ENCODE measurements at places on chromosomes 5 and 9.

GRCh38 chr5:173792781-173793547, 95.2 kb upstream of the CPEB4 start:
- DNase-seq = no peak

- DNase-seq = no peak
These were observed 170.6 kb downstream of the SEMA6A start for GRCh38 chr5:116404016-116404415.

DNA sequence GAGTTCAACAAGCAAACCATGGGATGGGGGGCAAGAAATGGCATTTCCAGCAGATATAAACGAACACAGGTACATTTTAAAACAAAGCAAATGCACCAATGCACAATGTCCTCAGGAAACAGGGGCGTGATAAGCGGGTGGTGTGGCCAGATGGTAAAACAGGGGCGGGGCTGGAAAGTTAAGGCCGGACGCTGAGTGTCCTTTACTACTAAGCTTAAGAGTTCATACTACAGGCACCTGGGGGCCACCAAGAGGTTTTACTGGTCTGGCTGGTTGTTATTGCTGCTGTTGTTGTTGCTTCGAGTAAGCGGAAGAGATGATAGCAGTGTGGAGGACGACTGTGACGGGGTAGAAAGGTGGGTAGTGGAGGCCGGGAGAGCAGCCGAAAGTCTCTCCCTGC, 99.8 kb downstream of the ATPSCKMT start:
- DNase-seq = no peak

DNA sequence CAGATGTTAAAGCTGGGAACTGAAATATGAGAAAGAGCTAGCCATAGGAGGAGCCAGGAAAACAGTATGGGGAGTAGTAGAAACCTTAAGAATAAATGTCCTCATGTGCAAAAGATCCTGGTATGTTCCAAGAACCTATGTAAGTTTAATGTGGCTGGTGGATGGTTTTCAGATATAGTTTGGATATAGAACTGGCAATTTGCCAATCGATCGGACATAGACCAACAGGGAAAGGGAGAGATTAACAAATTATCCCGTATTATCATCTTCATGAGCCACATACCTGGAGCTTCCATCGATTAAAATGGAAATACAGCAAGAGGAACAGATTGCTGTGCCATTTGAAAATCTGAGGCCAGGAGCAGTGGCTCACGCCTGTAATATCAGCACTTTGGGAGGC, 388.7 kb downstream of the PRELID2 start:
- no peak for DNase-seq

DNA sequence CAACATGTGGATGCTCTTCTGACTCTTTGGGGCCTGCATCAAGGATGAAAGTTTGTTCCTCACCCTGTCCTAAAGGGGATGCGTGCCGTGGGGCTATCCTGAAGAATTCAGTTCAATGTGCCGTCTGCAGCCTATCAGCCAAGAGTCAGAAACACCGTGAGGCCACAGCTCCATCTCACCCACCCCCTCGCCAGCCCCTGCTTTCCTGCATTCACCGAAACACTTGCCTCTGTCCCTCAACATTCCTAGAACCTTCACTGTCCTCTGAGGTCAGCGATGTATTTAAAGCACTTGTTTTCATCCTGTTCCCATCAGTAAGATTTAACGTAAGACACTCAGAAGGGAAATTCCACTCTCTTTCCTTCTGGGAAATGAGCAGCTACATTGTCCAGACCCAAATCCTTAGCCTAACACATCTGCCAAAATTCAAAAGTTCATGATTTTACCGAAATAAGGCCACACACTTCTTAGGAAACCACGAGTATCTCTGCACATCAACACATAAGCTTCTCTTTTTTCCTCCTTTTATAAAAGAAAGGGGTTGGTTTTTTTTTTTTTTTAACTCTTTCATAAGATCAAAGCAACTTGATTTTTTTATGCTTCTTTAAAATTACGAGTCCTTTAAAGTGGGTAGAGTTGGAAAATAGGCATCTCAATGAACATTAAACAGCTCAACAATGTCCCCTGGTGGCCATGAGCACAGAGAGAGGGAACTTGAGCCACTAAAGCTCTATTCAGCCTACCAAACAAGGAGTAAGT, 100.7 kb downstream of the SUSD1 start:
- peak; percentile 75 for DNase-seq

- peak; percentile 97 for DNase-seq
These were observed 60.9 kb downstream of the CXXC5 start for GRCh38 chr5:139708877-139709581.

GRCh38 chr5:96256795-96257470, 176.1 kb downstream of the PCSK1 start:
- DNase-seq = no peak

- DNase-seq = no peak
These were observed 13.1 kb downstream of the UHRF2 start for GRCh38 chr9:6426117-6426516.

- DNase-seq = no peak
These were observed 136.5 kb upstream of the MAST4 start for GRCh38 chr5:66459728-66460127.

DNA sequence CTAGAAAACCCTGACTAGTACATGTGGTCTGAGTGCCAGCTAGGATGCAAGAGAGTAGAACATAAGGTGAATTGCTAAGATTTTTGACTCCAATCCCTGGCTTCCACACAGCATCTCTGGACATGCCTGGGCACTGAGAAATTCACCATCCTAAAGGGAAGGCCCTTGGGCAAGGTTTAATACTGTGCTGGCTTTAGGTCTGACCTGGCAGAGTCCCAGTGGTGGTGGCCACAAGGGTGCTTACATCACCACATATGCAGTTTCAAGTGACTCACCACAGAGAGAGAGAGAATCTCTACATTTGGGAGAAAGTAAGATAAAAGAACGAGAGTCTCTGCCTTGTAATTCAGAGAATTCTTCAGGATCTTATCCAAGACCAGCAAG, 661.6 kb upstream of the C9orf72 start:
- no peak for DNase-seq

DNA sequence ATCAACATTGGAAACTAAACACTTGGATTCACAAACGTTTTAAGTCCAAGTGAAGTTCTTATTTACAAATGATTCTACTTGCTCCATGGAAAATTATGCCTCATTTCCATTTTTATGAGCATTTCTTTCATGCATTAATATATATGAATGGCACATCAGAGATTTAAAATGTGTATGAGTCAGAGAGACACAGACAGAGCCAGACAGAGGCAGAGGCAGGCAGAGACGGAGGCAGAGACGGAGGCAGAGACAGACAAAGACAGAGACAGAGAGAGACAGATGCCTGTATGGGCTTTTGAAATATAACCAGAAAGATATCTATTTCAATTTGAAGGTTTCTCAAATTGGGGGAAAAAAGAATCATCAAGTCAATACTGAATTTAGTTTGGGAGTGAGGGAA, 649.0 kb downstream of the PTPRD start:
- no peak for DNase-seq

- DNase-seq = no peak
These were observed 234.9 kb downstream of the SAXO1 start for GRCh38 chr9:18798106-18798505.

- no peak for DNase-seq
These were observed 13.3 kb downstream of the OR13J1 start for GRCh38 chr9:35856882-35857281.

DNA sequence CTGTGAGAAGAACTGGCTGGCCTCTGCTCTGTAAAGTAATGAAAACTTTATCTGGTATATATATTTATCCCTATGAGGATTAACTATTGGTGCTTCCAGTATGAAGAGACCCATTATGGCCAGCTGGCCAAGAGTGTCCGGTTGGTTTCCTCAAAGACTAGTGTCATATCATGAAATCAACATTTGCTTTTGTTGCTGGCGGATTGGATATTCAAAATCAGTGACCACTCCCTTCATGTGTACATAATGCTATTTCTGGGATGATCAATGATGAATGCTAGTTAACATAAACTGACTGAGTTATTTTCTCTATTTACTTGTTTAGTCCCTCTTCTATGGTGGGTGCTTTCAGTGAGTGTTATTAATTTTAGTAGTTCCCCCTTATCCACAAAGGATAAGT, 60.8 kb upstream of the NUDT12 start:
- DNase-seq = no peak

- DNase-seq = peak; percentile 61
These were observed 1050.2 kb downstream of the CDH12 start for GRCh38 chr5:21802869-21803490.

- DNase-seq = no peak
These were observed 14.8 kb downstream of the RBM27 start for GRCh38 chr5:146218168-146218567.

Data from SW480 (cell line).